ENCODE measurements at places on chromosomes 2 and 18.
A peak's percentile ranks its signal among the peaks of the same experiment; 100 is the strongest.

GRCh38 chr2:19833978-19834377 lies 67.8 kb downstream of the TTC32 start:
- DNase-seq, result no peak

DNA sequence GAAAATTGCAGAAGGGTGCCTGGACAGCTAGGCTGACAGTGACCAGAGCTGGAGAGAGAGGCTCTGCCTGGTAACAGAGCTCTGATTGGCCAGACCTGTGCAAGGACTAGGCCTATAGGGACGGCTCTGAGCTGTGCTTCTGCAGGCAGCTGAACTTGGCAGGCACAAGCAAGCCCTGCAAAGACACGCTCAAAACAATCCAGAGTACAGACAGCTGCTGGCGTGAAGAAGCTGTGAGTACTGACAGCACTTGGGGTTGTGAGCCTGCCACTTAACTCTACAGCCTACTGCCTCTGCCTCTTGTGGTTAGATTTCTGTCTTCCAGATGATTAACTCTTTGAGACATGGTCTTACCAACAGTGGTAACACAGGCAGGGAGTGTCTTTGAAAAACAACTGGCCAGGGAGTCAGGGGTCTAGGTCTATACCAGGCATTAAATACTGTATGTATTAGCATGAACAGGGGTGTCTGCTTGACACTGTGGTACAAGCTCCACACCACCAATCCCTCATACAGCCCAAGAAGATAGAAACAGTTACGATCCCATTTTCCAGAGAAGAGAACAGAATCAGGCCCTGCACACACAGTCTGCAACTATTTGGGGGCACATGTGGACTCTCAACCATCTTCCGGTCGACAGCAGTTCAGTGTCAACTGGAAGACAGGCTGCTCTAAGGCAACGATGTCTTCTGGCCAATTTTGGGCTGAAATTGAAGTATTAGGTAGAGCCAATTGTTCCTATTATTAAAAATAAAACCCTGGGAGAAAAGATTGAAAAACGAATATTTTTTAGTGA lies 568.4 kb downstream of the TNS1 start:
- peak; percentile 56 for DNase-seq

DNA sequence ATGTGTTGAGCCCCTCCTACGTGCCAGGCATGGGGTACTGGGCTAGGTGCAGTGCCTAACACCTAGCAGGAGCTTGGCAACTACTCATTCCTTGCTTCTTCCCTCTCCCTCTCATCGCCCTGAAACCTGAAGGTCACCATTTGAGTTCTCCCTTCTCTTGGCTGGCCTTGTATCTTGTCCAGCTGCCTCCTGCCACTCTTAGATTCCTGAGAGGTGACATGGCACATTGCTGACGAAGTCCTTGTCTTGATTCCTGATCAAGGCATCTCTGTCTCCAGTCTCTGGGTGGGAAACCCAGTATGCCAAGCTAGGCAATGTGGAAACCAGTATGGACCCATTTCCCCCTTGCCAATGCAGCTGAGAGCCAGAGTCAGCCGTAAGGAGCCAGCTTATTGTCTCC lies 9.0 kb upstream of the EFR3B start:
- DNase-seq, result no peak

DNA sequence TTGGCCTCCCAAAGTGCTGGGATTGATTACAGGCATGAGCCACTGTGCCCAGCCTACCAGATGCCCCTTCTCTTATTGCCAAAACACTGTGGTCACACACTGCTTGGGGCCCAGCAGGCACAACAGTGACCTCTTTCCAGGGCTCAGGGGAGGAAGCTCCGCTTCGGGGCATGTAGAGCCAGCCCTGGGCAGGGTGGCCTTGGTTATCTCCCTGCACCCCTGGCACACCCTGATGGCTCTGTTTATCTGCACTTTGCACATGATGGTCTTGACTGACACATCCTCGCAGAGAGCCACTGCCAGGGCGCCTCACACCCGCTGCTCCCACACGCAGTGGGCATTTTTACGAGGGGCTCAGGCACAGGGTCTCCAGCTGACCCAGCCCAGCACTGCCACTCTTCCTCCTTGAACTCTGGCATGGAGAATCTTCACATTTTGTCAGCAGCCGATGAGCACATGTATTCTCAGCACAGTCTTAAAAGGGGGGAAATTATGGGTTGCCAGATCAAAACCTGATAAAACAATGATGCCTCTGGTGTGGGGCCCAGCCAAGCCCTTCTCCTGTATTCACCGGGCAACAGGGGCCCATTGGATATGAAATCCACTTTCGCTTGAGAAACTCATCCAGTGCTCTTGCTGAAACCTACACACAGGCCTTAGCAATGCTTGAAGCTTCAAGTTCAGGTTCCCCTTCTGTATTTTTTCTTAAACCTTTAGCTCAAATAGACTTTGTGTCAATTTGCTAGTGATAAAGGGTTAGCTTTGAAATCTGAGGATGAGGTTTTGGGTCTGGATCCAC lies 5.9 kb downstream of the GYPC start:
- no peak for DNase-seq

GRCh38 chr2:36185624-36186023 lies 170.0 kb upstream of the CRIM1 start:
- no peak for DNase-seq

DNA sequence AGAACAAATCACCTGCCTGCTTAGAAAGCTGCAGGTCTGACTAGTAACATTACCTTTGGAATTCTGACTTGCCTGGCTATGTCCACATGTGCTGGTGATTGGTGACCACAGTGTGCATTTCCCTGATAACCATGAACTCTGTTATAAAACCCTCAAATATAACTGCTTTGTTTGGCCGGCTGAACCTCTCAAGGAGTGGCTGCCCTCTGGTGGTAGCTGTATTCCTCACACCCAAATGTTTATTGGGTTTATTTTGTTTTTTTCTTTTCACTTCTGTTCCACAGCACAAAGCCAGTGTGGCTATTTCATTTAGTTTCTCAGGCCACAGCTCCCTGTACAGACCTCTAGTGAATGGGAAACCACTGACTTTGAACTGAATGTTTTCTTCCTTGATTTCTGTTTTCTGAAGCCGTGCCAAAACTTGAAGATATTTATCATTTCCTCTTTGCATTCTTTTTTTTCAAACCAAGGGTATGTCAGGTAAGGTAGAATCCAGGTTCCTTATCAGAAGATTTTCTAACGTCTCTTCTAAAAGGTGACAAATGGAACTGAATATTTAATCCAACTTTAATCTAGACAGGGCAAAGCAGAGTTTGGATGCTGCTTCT lies 549.0 kb upstream of the VRK2 start:
- DNase-seq, result peak; percentile 56

Data from inflammatory macrophage treated with lipopolysaccharide for 1 hour (primary cell).